ENCODE measurements at places on chromosomes 12 and 14. TPM values are rescaled to one million over a fixed set of nuclear protein-coding genes. Genes with fewer than 3 reads are reported as not detected.
A peak's percentile ranks its signal among the peaks of the same experiment; 100 is the strongest.

GRCh38 chr12:1797011-1797901 is 23.1 kb upstream of the LRTM2 start:
- H3K4me1 ChIP-seq: peaks cover 3% of the 10 kb centered on the region
- H3K36me3 ChIP-seq: no peaks in the 10 kb centered on the region
- H3K27ac ChIP-seq: peak overlapping the region; percentile 2
- H3K27me3 ChIP-seq: no peaks in the 10 kb centered on the region
- H3K4me3 ChIP-seq: peak overlapping the region; percentile 54

- no peaks in the 10 kb centered on the region for H3K27me3 ChIP-seq
- H3K36me3 ChIP-seq: no peaks in the 10 kb centered on the region
- H3K27ac ChIP-seq: no peak overlapping the region
- DNase-seq: no peak
Measured at GRCh38 chr14:100857923-100858837, 32.3 kb downstream of the MEG3 start.

- no peaks in the 10 kb centered on the region for H3K27me3 ChIP-seq
- no peaks in the 10 kb centered on the region for H3K4me1 ChIP-seq
- H3K4me3 ChIP-seq: no peak overlapping the region
- no peaks in the 10 kb centered on the region for H3K36me3 ChIP-seq
- H3K27ac ChIP-seq: no peak overlapping the region
- no peak for DNase-seq
Measured at GRCh38 chr14:29320286-29320685, 553.7 kb downstream of the FOXG1 start.

DNA sequence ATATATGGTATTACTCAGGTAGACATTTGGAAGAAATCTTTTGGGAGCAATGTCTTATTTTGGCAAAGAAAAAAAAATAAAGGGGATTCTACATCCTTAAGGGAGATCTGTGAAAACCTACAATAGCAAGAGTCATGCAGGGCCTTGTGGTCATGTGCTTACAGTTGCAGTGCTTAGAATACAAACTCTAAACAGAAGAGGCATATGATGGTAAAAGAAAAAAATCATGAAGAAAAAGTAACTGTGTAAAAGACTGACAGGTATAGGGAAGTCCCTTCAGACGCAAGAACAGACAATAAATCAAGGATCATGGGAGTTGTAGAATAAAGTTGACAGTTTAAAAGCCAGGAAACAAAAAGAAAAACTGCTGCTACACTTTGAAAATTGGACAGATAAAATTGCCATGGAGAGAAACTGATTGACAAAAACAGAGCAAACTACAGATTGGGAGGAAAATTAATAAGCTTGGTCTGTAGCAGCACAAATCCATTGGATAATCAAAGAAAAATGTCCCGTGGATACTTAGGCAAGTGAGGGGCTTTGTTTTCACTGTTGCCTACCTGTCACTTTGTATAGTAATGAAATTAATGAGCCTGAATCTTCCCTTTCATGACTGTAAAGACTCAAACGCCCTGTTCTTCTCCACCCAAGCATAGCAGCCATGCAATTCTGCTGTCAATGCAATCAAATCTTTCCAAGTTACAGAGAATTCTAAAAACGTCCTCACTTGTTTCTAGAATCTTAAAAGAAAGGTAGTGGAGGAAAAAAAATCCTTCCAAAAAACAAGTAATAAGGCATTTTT is 402.0 kb downstream of the SYT1 start:
- no peaks in the 10 kb centered on the region for H3K4me1 ChIP-seq
- no peak overlapping the region for H3K4me3 ChIP-seq
- H3K36me3 ChIP-seq: no peaks in the 10 kb centered on the region
- no peaks in the 10 kb centered on the region for H3K27me3 ChIP-seq
- DNase-seq: no peak

- DNase-seq: no peak
- no peaks in the 10 kb centered on the region for H3K36me3 ChIP-seq
- no peak overlapping the region for H3K4me3 ChIP-seq
- H3K27me3 ChIP-seq: peaks cover 4% of the 10 kb centered on the region
Measured at GRCh38 chr14:59438195-59438647, 27.0 kb downstream of the GPR135 start.

DNA sequence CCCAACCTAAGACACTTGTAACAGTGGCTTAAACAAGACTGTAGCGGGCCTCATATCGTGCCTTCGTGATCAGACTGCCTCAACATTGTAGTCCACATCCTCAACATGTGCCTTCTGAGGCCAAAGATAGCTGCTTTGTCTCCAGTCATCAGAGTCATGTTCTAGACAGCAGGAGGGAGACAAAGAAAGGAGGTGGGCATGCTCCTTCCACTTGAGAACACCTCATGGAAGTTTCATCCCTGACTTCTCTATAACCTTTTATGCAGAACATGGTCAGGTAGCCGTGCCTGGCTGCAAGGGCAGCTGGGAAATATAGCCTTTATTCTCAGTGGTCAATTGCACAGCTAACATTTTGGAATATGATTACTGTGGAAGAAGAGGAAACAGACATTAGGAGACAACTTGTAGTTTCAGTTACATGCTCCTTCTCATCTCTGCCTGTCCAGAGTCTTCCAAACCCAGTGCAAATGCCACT is 25.3 kb upstream of the DHRS2 start:
- no peaks in the 10 kb centered on the region for H3K36me3 ChIP-seq
- no peaks in the 10 kb centered on the region for H3K27me3 ChIP-seq
- H3K4me3 ChIP-seq: no peak overlapping the region
- peak overlapping the region; percentile 86 for H3K27ac ChIP-seq
- DNase-seq: no peak
- peaks cover 58% of the 10 kb centered on the region for H3K4me1 ChIP-seq

DNA sequence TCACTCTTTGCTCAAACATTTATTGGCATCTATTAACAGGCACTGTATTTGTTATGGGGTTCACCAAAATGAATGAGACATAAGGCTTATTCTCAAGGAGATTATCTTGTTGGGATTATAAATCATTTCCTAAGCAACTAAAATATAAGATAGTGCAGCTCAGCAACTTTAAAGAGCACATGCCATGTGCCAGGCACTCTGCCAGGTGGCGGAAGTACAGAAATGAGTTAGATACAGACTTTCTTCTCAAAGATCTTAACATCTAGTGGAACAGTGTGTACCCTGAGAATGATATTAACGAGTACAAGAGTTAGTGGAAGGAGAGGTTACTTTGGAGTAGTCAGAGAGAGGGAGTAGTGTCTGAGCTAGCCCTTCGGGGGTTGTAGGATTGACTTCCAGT is 28.4 kb upstream of the TOMM20L start:
- DNase-seq: no peak
- peaks cover 6% of the 10 kb centered on the region for H3K36me3 ChIP-seq
- H3K4me3 ChIP-seq: no peak overlapping the region
- H3K4me1 ChIP-seq: no peaks in the 10 kb centered on the region

DNA sequence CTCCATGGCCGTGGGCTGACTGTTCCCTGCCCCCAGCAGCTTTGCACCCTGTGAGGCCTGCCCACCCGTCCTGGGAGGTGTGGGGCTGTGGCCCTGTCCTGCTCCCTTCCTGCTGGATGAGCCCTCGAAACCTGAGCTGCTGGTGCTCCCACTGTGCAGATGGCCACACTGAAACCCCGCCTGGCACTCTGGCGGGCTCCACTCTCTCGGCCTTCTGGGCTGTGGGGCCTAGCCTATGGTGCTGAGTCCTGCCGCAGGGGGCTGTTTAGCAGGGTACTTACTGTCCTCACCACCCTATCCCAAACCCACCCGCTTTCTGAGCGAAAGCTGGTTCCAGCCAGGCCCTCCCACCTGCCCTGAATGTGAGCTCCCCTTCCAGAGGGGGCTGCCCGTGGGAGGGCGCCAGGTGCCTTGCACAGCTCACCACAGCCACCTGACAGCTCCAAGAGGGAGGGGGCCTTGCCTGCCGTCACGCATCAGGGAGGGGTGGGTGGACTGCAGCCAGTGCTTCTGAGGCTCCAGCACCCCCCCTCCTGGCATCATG is 7.3 kb downstream of the SLC25A47 start:
- H3K27me3 ChIP-seq: no peaks in the 10 kb centered on the region
- no peak for DNase-seq
- no peak overlapping the region for H3K27ac ChIP-seq
- H3K4me3 ChIP-seq: no peak overlapping the region

- H3K4me3 ChIP-seq: no peak overlapping the region
- no peak for DNase-seq
- no peak overlapping the region for H3K27ac ChIP-seq
- H3K27me3 ChIP-seq: no peaks in the 10 kb centered on the region
- H3K4me1 ChIP-seq: no peaks in the 10 kb centered on the region
Measured at GRCh38 chr12:45660330-45660729, 69.2 kb upstream of the ARID2 start.

- peak overlapping the region; percentile 77 for H3K27ac ChIP-seq
- DNase-seq: no peak
- H3K27me3 ChIP-seq: no peaks in the 10 kb centered on the region
- no peaks in the 10 kb centered on the region for H3K36me3 ChIP-seq
- peaks cover 6% of the 10 kb centered on the region for H3K4me1 ChIP-seq
Measured at GRCh38 chr12:13000616-13000924, 505 bp upstream of the HEBP1 start.

GRCh38 chr14:65776193-65776852 is 363.8 kb downstream of the FUT8 start:
- H3K27me3 ChIP-seq: no peaks in the 10 kb centered on the region
- H3K4me1 ChIP-seq: peaks cover 12% of the 10 kb centered on the region
- no peak overlapping the region for H3K27ac ChIP-seq
- H3K4me3 ChIP-seq: no peak overlapping the region

- no peak for DNase-seq
- H3K4me3 ChIP-seq: no peak overlapping the region
- H3K36me3 ChIP-seq: no peaks in the 10 kb centered on the region
- H3K27ac ChIP-seq: no peak overlapping the region
- H3K27me3 ChIP-seq: no peaks in the 10 kb centered on the region
Measured at GRCh38 chr12:78009031-78009430, 178.3 kb downstream of the NAV3 start.

DNA sequence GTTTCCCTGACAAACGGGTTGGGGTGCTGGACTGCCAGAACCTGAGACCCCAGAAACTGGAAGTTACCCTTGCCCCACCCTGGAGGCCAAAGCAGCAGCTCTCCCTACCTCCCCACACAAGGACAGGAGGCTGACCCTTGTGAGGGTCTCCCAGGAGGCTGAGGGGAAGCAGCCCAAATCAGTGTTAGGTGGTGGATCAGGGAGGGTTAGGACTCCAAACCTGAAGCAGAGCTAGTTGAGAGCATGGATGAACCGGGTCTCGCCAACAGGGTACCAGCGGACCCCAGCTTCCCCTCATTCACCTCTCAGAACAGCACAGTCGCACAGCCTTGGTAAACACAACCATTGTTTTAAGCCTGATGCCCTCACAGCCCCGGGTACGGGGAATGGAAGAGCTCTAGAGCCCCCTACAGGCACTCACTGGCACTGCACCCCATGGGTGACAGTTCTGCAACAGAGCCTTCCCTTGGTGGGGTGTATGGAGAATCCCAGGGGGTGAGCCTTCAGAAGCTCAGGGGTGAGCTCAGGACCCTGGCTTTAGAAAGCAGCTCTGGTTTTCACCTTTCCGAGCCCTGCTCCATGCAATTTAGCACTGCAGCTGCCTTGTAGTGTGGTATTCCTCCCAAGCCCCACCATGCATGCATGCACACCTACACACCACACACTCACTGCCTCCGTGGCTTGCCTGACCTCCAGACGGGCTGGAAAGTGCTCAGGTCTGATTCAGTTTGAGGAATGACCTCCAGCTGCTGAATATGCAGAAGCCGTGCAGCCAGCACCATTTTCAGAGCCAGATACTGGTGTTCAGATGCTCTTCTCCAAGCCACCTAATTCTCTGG is 11.2 kb downstream of the ESRRB start:
- DNase-seq: peak; percentile 80
- H3K4me1 ChIP-seq: no peaks in the 10 kb centered on the region
- H3K36me3 ChIP-seq: no peaks in the 10 kb centered on the region
- no peaks in the 10 kb centered on the region for H3K27me3 ChIP-seq
- no peak overlapping the region for H3K4me3 ChIP-seq
- H3K27ac ChIP-seq: no peak overlapping the region

- no peaks in the 10 kb centered on the region for H3K36me3 ChIP-seq
- no peak for DNase-seq
- H3K4me1 ChIP-seq: no peaks in the 10 kb centered on the region
- no peak overlapping the region for H3K27ac ChIP-seq
- no peak overlapping the region for H3K4me3 ChIP-seq
Measured at GRCh38 chr12:78881685-78882084, 17.1 kb downstream of the SYT1 start.

DNA sequence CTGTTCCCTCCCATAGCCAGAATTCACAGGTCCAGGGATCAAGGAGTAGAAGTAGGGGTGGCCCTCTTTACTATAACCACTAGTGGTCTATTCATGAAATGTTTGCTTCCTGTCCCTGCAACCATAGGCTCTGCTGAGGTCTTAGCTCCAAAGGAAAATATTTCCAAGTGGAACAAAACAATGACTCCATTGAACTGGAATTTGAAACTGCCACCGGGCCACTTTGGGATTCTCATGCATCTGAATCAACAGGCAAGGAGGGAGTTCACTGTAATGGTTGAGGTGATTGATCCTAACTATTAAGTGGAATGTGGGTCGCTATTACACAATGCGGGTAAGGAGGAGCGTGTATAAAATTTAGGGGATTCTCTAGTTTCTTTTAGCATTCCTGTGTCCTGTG is 197.0 kb downstream of the ETNK1 start:
- no peaks in the 10 kb centered on the region for H3K36me3 ChIP-seq
- no peak overlapping the region for H3K27ac ChIP-seq
- H3K4me1 ChIP-seq: no peaks in the 10 kb centered on the region
- no peak for DNase-seq
- H3K4me3 ChIP-seq: no peak overlapping the region

DNA sequence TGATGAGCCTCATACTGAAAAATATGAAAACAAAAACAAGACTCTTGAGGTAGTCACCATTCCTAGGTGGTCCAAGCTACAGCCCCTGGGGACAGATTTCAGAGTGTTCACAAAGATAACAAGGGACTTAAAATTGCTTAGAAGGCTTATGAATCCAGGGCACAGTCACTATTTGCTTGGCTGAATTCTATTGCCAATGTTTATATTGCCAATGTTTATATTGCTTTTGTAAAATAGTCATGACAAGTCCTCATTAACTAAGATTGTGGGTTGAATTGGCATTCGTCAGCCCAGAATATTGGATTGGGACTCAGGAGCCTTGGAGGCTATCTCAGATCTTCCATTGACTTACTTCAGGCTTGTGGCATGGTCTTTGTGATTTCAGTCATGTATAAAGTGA is 6.4 kb downstream of the TMEM117 start:
- no peaks in the 10 kb centered on the region for H3K36me3 ChIP-seq
- H3K4me1 ChIP-seq: no peaks in the 10 kb centered on the region

GRCh38 chr14:65421201-65421981 is 8.9 kb downstream of the FUT8 start:
- H3K36me3 ChIP-seq: no peaks in the 10 kb centered on the region
- no peak overlapping the region for H3K27ac ChIP-seq
- no peaks in the 10 kb centered on the region for H3K4me1 ChIP-seq

GRCh38 chr12:6231359-6232268 is 31.4 kb downstream of the CD9 start:
- H3K27me3 ChIP-seq: no peaks in the 10 kb centered on the region
- H3K4me3 ChIP-seq: no peak overlapping the region
- H3K27ac ChIP-seq: peak overlapping the region; percentile 53
- DNase-seq: no peak
- H3K36me3 ChIP-seq: no peaks in the 10 kb centered on the region
- peaks cover 30% of the 10 kb centered on the region for H3K4me1 ChIP-seq

The TAS2R14 gene
- 0.91 TPM for polyA plus RNA-seq

The FGF23 gene
- not detected for polyA plus RNA-seq

The TSPAN11 gene
- polyA plus RNA-seq: 0.61 TPM

The RDH12 gene
- polyA plus RNA-seq: 1.2 TPM

The PTPRO gene
- 0.11 TPM for polyA plus RNA-seq

The B4GALNT1 gene
- polyA plus RNA-seq: 0.61 TPM

The RASAL1 gene
- 6.7 TPM for polyA plus RNA-seq

The CLEC9A gene
- not detected for polyA plus RNA-seq

The FAM161B gene
- polyA plus RNA-seq: 1.4 TPM

The PTHLH gene
- 0.89 TPM for polyA plus RNA-seq

The RPS6KA5 gene
- 1.1 TPM for polyA plus RNA-seq

The CAPZA3 gene
- 1.8 TPM for polyA plus RNA-seq

The BCL2L14 gene
- polyA plus RNA-seq: 2.2 TPM

The CCDC197 gene
- polyA plus RNA-seq: not detected

The CNTN1 gene
- 1.5 TPM for polyA plus RNA-seq
